WTC11 (cell line): ENCODE measurements at places on chromosomes 12 and 14. TPM values are rescaled to one million over a fixed set of nuclear protein-coding genes. Genes with fewer than 3 reads are reported as not detected.

Gene AQP6
- total RNA-seq = 0.09 to 0.21 TPM (median 0.18 TPM) in 3 replicates

Gene PPP4R4
- 8.1 to 9.6 TPM (median 8.2 TPM) in 3 replicates for total RNA-seq

GRCh38 chr12:106941481-106942156 lies 14.1 kb upstream of the TMEM263 start:
- DNase-seq = no peak

- no peak for DNase-seq
Measured at GRCh38 chr12:96233168-96233567, 39.0 kb downstream of the ELK3 start.

GRCh38 chr12:102883204-102883799 lies 33.7 kb downstream of the PAH start:
- DNase-seq = peak; percentile 77

- DNase-seq = no peak
Measured at GRCh38 chr14:72443256-72443655, 450.6 kb downstream of the DPF3 start.
